ENCODE measurements at places on chromosomes 1 and 21.
A peak's percentile ranks its signal among the peaks of the same experiment; 100 is the strongest.

DNA sequence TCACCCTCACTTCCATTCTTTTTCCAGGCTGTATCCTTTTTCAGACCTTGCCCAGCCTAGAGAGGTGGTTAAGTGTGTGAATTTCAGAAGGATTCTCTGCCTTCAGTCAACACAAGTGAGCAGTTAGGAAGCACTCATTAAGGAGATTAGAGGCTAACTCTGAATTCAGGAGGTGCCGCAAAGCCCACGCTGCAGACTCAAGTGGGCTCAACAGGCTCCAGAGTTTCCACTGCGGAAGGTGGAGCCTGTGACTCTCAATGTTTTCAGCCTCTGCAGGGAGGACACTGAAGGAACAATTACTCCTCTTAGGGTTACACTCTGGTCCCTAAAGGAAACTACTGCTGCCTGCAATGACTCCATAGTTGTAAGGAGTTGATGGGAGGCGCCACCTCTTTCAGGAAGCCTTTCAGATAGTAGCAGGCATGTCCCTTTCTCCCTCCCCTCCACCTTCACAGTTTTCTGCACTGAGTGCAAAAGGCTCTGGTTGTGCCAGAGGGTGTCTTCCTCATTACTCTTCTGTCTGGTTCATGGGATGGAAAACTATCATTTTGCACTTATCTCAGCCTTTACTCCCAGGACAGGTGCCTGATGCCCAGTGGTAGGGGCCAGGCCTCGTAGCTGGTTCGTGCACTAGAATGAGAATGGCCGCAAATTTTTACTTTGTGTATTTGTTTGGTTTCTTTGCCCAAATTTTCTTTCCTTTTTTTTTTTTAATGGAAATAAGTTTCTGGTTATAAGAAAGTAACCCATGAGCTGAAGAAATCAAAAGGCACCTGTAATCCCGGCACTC is 55.2 kb upstream of the SELENON start:
- DNase-seq = no peak

DNA sequence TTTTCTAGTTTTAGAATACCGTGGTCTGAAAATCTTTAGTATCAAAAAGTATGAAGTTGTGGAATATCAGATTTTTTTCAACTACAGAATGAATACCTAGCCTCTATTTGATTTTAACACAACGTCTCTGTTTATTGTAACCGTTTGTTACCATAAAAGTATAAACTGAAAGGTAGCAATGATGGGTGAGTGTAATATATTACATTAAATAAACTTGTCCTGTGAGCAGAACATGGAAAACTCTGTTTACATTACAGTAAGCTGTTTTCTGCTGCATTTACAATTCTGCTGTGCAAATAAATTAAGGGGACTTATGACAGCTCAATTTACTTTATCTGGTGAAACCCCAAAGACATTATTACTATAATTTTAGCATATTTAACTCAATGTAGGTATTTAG is 62.5 kb downstream of the CHRM3 start:
- DNase-seq = no peak

DNA sequence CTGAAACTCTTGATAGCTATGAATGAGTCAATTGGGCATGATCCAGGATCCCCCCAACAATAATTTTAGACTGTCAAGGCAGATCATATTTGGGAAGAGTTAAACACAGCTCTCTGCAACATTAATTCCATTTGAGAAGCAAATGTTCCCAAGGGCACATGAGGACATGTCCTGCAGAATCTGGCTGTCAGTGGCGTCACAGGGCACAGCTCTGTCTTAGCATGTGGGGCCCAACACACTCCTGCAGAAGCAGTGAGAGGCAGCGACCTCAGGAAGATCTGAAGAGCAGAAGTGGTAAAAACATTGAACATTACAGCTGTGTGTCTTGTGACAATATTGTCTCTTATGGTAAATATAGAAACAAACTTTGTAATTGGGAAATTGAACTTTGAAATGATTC is 197.1 kb upstream of the PBX1 start:
- no peak for DNase-seq

DNA sequence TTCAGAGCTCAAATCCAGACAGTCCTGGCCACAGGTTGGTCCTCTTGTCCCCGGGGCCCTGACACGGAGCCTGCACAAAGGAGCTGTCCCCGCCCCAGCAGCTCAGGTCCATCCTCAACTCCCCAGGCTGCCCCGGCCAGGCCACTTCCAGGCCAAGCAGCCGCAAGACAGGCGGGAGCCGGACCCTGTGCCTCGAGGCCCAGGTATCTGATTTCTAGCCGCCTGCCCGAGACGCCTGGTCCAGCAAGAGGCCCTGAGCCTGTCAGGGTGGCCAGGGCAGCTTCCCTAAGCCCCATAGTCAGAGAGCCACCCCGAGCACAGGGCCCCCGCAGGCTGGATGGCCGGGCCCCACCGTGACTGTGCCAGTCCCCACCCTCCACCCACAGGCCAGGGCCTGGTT is 165.3 kb downstream of the PRDM16 start:
- DNase-seq = no peak

- no peak for DNase-seq
These were observed 18.6 kb upstream of the PTPRC start for GRCh38 chr1:198620218-198620617.

DNA sequence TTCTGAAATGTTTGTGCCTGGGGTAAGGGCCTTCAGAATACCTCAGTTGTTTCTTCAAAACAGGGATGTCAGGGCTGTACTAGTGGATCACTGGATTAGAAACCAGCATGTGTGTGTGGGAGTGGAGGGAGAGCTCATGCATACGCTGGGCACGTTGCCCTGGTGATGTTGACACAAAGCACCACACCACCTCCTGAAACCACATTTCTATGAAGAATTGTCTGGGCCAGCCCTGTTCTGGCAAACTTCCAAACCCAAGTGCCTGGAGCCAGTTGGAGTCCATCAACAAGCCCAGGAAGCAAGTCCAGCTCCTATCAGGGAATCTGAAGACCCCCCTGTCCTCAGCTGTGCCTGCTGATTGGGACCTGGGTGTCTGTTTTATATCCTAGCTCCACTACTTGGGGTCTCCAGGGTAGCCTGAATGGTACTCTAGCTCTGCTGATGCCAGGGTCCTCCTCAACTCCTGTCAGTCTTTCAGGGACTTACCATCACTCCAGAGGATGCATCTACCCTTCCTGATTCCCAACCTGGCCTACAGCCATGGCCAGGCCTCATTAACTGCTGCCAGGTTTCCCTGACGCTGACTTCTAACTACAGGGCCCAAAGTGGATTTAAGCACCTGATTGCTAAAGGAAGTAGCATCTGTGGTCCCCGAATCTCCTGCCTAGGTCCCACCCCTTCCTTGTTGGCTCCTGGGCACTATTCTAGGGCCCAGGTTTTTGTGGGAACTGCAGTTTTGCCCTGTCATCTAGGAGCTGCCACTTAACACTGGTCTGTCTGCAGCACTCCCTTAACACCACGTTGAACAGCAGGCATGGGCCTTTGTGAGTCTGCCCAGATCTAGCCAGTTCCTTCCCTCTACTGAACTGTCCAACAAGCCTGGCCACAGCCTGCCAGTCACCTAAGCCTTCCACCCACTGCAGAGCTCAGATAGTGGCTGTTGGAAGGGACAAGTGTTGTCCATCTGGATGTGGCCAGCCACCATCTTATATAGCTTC is 45.5 kb downstream of the LPAR3 start:
- DNase-seq = peak; percentile 88

DNA sequence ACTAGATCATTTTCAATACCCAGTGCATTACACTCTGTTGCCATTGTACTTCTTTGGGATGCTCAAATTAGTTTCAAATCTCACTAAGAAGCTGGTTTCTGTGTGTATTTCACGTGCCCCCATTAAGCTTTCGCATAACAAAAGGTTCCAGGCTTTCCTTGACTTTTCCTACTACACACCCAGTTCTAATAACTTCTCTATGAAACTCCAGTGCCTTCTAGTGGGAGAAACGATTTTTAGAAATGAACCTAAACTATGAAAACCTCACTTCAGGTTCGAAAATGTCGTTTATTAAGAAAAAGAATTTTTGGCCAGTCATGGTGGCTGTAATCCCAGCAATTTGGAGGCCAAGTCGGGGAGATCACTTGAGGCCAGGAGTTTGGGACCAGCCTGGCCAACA is 2.8 kb downstream of the CFHR4 start:
- no peak for DNase-seq

GRCh38 chr1:247373721-247374141 is 42.1 kb upstream of the ZNF496 start:
- DNase-seq = peak; percentile 73
